ENCODE measurements at places on chromosomes 12 and 14.

DNA sequence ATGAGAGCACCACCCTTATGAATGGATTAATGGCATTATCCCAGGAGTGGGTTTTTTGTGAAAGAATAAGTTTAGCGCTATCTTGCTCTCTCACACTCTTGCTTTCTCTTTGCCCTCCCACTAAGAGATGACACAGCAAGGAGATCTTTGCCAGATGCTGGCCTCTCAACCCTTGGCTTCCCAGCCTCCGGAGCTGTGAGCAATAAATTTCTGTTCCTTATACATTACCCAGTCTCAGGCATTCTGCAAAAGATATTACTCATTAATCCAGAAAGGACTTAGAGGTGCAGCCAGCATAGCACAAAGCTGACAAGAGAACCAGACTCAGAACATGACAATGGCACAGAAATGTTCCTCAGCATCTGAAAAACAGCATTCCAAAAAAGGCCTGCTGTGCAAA, 190.6 kb downstream of the ITPR2 start:
- no peak for DNase-seq

- no peak for DNase-seq
Observed at GRCh38 chr12:26614011-26614616, 218.9 kb downstream of the ITPR2 start.

DNA sequence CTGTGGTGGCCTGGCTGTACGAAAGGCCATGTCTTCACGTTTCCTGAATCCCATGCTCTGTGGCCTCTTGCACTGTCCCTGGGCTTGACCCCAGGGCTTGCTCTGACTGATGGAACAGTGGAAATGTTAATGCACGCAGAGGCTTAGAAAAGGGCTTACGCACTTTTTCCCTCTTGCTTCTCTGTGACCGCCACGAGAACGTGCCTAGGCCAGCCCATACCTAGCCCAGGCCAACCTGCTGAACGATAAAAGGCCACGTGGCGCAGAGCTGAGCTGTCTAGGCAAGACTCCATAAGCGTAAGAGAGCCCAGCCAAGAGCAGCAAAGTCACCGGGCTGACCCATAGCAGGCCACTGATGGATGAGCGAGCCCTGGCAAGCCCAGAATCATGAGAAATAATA, 18.3 kb downstream of the TTC7B start:
- DNase-seq: no peak

DNA sequence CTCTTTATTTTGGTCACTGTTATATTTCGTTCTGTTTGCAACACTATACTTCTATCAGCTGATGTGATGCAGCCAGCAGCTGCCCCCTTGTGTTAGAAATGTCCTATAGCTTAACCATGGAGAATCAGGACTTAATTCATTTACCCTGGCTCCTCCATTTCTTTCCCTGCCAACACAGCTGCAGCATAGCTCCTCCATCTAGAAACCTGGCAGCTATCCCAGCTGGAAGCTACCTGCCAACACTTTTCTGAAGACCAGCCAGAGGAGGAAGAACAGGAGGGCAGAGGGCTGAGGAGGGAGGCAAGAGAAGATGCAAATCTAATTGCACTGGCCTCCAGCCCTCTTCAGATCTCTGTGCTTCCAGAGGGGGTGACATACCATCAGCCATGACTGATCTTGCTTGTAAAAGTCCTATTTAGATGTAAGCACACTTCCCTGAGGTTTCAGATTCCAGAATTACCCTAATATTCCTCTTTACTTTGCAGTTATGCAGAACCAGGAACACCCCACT, 156.8 kb upstream of the TMEM260 start:
- DNase-seq: no peak

DNA sequence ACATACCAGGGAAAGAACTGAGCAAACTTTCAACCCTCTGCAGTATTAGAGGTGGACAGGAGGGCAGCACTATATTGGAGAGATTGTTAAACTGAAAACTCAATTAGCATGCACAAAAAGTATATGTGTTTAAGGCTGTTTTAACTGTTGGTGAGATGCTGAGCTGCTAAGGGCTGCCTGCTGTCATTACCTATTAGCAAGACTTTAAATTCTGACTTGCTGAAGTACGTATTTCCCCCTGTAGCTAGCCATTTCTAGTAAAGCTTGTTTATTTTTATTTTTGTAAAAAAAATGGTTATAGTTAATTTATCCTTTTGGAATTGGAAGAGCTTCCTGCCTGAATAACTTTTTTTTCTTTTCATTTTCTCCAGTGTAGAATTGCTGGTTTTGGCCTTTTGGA, 92.2 kb downstream of the CACNA1C start:
- DNase-seq: no peak

DNA sequence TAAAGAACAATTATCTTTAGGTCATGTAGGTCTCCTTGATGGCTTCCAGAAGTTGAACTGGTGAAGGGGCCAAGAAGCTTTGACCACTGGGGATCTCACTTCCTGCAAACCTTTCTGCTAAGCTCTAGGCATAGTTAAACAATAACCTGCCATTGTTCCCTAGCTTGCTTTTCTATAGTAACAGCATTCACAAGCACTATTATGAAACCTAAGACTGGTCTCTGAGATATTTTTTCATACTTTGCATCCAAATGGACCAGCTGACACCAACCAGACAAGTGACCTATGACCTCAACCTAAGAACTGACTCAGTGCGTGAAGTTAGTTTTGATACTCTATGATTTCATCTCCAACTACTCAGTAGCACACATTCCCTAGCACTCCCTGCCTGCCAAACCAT, 129.1 kb downstream of the PTPRB start:
- DNase-seq: no peak

GRCh38 chr12:39930101-39930500, 175.8 kb downstream of the SLC2A13 start:
- no peak for DNase-seq

DNA sequence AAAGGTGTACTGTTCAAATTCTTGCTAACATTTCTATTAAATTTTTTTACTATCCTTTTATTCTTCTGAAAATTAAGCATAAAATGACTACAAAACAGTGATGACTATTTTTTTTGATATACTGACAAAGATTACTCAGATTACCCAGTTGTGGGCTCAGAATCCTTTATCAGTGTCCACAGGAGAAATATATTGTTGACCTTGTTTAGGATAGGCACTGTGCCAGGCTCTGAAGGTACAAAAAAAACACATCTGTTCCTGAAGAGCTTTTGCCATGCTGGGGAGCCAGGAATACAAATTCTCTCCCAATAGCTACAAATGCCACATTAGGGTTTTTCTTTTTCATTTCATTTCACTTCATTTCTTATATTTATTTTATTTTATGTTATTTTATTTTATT, 26.9 kb upstream of the GCH1 start:
- DNase-seq: no peak

- DNase-seq: no peak
Observed at GRCh38 chr14:60085693-60086092, 6.0 kb upstream of the PCNX4 start.

- no peak for DNase-seq
Observed at GRCh38 chr12:98343002-98343567, 172.3 kb upstream of the TMPO start.

- DNase-seq: no peak
Observed at GRCh38 chr12:45490232-45490881, 239.1 kb upstream of the ARID2 start.

GRCh38 chr12:24404086-24404815, 454.8 kb upstream of the SOX5 start:
- DNase-seq: no peak

- no peak for DNase-seq
Observed at GRCh38 chr12:87827638-87828264, 201.4 kb downstream of the C12orf50 start.

DNA sequence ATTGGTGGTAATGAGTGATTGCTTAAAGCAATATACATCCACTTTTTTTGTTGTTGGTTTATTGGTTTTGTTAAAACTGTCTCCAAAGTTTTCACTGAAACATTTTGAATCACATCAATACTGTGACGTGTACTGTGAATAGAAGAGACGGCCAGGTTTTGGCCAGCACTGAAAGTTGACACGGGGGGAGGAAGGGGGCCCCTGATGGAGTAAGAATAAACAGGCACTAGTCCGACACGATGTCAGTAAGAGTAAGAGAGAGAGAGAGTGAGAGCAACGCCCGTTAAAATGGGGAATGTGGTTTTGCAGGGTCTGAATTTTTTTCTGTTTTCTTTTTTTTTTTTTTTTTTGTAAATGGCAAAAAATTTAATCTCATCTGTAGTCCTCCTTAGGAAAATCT, 14.7 kb downstream of the PEBP1 start:
- DNase-seq: no peak

- DNase-seq: no peak
Observed at GRCh38 chr14:26522967-26523366, 74.9 kb downstream of the NOVA1 start.

DNA sequence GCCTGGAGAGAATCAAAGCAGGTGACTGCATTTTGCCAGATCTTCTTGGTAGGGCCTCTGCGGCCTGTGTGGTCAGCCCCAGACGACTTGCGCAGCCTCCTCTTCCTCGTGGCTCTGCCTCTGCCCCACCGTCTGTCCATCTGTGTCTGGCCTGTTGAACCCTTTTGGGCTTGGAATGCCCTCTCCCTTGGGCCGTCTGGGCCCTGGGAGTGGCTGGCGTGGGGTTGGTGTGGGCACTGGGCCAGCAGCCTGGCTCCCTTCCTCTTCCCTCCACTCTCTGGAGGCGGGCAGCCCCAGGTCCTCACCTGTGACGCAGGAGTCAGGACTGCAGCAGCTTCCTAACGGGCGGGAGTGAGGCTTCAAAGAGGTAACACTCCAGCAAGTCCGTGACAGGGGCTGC, 9.7 kb upstream of the CCDC197 start:
- DNase-seq: no peak

DNA sequence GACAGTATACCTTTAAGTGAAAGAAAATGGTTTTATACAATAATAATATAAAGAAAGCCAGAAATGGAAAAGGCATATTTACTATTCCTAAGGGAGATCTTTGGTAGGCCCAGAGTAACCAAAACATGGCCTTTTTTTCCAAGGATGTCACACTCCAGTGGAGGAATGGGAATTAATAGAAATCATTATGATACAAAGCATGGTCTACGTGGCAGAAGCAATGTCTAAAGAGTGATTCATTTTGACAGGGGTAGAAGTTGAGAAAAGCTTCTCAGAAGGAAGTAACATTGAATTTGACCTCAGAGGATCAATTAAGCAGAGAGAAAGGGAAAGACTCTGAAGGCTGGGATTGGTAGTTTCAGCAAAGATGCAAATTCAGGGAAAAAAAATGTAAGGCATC, 208.6 kb downstream of the BTG1 start:
- DNase-seq: no peak

GRCh38 chr12:27319848-27320247, 12.8 kb upstream of the BMAL2 start:
- no peak for DNase-seq

DNA sequence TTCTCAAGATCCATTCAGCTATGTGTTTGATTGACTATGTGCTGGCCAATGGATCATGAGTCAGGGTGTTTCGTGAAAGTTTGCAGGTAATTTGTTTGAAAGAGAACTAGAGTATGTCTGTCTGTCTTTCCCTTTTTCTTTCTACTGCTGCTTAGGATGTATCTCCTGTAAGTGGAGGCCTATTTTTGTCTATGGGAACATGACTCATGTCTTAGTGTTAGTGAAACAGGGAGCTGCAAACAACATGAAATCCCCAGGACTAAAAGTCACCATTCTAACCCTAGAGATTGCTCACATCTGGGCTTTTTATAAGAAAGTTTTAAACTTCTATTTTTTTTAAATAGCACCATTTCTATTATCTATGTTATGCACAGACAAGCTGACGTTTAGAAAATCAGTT, 333.0 kb downstream of the CCER1 start:
- no peak for DNase-seq

DNA sequence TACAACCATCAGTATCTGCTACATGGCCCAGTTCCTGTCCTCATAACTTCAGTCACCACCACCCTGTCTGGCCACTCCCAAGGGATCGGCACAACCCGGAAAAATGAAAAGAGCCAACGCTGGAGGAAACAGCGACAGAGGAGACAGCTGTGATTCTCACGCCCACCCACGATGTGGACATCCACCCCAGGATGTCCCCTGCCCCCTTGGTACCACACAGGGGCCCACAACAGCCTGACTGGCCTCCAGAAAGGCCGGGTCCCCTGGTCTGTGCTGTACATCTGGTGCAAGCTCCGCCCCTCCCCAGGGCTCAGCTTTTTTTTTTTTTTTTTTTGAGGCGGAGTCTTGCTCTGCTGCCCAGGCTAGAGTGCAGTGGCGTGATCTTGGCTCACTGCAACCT, 12.5 kb downstream of the RPS6KL1 start:
- DNase-seq: no peak

DNA sequence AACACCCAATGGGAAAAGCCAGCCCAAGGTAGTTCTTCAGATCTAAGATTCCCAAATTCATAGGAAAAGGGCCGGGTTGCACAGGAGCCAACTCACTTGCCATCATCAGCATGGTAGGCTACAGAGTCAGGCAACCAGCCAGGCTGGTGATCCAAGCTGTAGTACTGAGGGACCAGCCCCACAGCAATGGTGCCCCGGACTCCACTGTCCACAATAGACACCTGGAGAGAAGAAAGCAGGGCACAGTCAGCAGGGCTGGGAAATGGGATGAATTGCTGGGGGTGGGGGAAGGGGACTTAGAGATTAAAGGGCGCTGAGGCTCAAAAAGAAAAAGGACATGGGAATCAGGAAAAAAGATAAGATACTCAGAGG, 4.2 kb downstream of the SPRYD3 start:
- DNase-seq: no peak

- no peak for DNase-seq
Observed at GRCh38 chr14:28709571-28710305, 56.8 kb upstream of the FOXG1 start.

- no peak for DNase-seq
Observed at GRCh38 chr14:87437158-87437557, 555.8 kb downstream of the GALC start.

DNA sequence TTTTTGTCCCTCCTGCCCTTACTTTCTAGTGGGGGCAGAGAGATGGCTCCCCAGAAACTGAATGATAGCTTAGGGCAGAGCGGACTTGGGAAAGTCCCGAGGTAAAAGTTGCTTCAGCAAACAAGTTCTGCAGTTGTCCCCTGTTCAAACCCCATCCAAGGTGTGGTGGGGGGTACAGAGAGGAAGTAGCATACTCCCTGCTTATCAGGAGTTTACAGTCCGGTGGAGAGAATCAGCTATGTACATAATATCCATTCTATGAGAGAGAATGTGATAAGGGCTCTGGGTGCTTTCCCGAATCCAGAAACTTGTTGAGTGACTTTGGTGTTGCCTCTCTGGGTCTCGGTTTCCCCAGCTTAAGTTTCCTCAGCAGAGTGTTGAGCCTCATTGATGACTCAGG, 40.4 kb upstream of the VRK1 start:
- no peak for DNase-seq

GRCh38 chr14:49982082-49982481, 89.2 kb downstream of the ARF6 start:
- DNase-seq: no peak

- DNase-seq: no peak
Observed at GRCh38 chr14:102220031-102220430, 80.3 kb downstream of the WDR20 start.

- no peak for DNase-seq
Observed at GRCh38 chr12:57175428-57176138, 28.2 kb upstream of the LRP1-AS start.

- DNase-seq: no peak
Observed at GRCh38 chr14:49420201-49420600, 166.0 kb downstream of the RPS29 start.

GRCh38 chr12:78241446-78241845, 410.8 kb downstream of the NAV3 start:
- no peak for DNase-seq
